Stimulated activated CD4-positive, alpha-beta T cell treated with anti-CD3 and anti-CD28 coated beads, Interleukin-2, amount 100 ng/mL, for 4 hours (primary cell): ENCODE measurements at places on chromosomes 5 and 9.

GRCh38 chr5:82918311-82919031 is 158.7 kb downstream of the TMEM167A start:
- no peak for DNase-seq

DNA sequence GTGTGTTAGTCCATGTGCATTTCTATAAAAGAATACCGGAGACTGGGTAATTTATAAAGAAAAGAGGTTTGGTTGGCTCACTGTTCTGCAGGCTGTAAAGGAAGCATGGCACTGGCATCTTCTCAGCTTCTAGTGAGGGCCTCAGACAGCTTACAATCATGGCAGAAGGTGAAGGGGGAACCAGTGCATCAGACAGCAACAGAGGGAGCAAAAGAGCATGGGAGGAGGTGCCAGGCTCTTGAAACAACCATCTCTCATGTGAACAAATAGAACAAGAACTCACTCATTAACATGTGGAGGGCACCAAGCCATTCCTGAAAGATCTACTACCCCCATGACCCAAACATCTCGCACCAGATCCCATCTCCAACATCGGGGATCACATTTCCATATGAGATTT is 89.2 kb upstream of the IL33 start:
- no peak for DNase-seq

- DNase-seq, result no peak
These were observed 35.6 kb upstream of the NIM1K start for GRCh38 chr5:43156388-43156787.

- DNase-seq, result no peak
These were observed 7.1 kb downstream of the ZFP2 start for GRCh38 chr5:178902849-178903248.
